ENCODE measurements at places on chromosomes 11 and 22.

- DNase-seq = no peak
Observed at GRCh38 chr11:8310743-8311298, 47.1 kb upstream of the LMO1 start.

DNA sequence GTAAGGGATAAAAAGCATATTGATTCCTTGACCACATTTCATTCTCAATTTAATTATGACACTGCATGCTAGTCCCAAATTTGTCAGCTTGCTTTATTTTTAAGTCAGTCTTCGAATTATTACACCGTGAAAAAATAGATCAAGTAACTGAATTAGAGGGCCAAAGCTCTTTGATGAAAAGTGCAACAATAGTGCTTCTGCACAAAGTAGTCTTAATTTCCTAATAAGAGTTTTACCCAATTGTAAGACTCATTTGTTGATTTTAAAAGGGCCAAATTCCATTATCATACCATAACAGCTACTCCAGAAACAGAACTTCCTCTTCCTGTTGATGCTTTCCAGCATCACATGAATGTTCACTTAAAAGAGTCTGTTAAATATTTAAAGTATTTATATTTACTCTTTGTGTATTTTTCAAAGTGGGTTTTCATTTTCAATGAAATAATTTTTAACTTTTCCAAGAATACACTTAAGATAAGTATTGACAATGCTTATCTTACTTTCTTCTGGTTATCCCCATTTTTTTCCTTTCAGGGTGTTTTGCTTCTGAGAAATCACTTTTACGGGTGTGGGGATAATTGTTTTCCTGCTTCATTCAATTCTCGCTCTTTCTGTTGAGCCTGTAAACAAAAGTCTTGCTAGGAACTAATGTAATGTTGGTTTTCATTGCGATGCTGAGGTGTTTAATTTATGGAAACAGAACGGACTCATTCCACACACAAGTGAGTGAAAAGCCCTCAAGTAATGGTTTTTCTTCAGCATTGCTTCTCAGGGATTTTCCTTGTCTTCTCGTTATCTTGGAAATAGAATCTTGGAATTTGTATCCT, 2.1 kb downstream of the ARHGEF12 start:
- DNase-seq = no peak

GRCh38 chr11:64659417-64660144, 63.4 kb downstream of the NRXN2 start:
- DNase-seq = no peak

- DNase-seq = peak; percentile 60
Observed at GRCh38 chr22:44455963-44456358, 42.1 kb downstream of the RTL6 start.

GRCh38 chr22:47776329-47776728, 1013.9 kb downstream of the TBC1D22A start:
- DNase-seq = no peak

DNA sequence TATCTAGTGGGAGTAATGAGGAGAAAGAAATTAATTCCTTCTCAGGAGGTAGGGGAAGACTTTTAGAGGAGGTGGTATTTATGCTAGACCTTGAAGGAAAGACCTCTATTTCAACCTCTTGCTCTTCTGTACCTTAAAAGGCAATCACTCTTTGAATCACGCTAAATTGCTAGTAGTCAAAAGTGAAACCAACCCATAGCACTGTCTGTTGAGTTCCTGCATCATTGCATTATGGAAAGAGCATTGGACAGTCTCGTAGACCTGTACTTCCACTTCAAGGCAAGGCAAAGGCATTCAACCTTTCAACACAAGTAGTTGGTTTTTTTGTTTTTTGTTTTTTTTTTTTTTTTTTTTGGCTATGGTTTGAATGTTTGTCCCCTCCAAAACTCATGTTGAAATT, 770.4 kb downstream of the ETS1 start:
- no peak for DNase-seq

DNA sequence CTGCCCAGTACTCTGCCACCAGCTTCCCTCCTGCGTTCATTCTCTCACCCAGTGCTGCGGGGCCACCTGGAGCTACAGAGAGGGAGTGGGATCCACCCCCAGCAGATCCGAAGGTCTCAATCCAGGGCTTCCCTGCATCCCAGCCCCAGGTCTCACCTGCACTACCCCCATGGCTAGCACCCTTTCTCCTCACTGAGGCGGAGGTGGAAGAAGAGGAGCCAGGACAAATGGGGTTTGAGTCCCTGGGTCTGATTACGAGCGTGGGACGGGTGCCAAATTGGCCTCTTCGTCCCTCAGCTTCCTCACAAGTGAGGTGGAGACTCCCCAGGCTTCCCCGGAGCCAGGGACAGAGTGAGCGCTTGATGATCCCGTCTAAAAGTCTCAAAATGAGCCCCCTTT, 64.2 kb downstream of the NFAM1 start:
- DNase-seq = no peak

DNA sequence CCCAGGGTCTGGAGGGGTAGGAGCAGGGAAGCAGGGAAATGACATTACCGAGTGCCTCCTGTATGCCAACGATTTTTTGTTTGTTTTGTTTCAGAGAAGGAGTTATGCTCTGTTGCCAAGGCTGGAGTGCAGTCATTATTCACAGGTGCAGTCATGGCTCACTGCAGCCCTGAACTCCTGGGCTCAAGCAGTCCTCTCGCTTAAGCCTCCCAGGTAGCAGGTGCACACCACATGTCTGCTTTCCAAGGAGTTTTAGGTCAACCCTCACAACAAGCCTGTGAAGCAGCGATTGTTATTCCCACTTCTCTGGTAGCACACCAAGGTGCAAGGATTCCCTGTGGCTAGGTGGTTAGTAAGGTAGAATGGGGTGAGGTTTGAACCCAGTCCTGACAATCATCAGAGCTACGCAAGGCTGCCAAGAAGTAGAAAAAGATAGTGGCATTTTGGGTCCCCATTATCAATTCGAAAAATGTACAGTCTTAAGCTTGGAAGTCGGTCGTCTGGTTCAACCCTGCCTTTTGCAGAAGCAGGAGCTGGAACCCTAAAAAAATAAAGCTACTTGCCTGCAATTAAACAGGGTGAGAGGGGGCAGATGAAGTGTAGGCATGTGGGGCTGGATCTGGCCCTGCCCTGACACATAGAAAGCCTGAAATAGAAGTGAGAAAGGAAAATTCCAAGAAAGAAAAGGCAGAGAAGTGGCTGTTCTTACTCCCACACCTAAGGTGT, 9.1 kb downstream of the UCP3 start:
- DNase-seq = no peak

GRCh38 chr22:22816766-22817410, 70.7 kb upstream of the IGLL5 start:
- no peak for DNase-seq

DNA sequence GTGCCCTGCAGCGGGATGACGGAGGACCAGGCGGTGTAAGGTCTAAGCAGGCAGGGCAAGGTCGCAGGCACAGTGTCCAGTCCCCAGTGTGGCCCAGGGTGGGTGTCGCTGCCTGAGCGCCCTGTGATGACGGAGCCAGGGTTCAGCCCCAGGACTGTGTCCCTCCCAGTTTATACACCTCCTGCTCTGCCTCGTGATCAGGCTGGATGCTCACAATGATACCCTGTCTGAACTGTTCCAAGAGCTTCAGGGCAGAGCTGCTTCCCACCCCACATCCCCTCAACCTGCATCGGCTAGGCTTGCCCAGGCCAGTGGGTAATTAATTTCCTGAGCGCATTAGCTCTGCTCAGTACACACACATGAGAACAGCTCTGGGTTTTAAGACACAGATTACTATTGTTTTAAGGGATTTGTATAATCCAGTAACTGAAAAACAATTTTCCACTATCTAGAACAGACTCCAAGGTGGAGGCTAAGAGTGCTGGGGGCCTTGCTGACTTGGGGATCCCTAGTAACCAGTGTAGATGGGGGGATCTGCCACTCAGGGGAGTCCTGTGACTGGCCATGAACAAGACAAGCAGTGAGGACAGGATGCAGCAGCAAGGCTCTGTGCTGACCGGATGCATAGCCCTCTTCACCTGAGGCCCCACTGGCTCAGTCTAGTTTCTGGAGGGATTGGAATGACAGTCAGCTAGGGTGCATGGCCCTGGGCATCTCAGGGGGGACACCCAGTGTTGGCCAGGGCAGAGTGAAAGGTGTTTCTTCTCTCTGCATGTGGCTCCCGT, 34.1 kb downstream of the GNAZ start:
- no peak for DNase-seq

GRCh38 chr11:122126024-122126688, 10.1 kb upstream of the BLID start:
- no peak for DNase-seq

DNA sequence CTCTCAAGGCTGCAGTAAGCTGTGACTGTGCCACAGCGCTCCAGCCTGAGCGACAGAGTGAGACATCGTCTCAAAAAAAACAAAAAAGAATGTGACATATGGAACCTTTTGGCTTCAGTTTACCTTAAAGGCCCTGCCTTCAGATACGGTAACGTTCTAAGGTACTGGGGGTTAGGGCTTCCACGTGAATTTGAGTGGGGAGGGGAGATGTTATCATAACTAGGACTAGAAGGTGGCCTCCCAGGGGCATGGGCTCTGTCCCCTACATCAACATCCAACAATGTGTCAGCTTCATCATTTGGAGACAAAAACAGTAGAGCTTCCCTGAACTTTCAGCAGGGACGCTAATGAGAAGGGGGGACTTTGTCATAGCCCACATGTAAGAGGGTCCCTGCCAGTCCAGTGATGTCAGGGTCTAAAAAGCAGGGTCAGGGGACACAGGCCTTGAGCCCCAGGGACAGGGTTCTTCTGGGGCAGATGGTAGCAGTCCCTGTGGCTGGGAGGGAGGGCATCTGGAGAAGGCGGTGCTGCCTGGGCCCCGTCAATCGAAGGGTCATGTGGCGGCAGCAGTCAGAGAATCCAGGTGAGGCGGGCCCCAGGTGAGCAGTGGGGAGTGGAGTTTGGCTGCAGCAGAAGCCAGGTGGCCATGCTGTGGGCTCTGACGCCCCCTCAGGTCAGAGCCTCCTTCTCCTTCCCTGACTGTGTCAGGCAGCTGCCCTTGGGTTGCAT, 79.8 kb downstream of the BCR start:
- no peak for DNase-seq

DNA sequence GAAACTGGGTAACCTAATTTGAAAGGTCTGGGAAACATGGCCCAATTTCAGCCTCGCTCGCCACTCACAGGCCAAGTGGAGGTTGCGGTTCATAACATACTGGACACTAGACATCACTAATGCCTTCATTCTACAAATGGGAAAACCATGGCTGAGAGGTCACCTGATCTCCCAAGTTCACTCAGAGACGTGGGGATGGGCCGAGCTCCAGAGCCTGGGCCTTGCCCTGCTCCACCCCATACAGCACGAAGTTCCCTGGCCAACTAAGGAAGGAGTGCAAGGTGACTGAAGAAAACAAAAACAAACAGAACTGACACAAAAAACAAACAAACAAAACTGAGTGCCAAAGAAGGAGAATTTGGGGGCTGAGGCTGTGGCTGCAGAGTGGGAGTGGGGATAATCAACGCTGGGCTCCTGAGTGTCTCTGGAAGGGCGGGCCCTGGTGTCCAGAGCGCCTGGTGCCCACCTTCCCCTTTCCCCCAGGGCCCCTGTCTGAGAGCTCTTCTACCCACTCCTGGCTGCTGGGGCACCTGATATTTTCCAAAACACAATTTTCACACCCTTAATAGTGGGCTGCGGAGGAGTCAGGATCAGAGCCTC, 46.5 kb upstream of the ADA2 start:
- no peak for DNase-seq

DNA sequence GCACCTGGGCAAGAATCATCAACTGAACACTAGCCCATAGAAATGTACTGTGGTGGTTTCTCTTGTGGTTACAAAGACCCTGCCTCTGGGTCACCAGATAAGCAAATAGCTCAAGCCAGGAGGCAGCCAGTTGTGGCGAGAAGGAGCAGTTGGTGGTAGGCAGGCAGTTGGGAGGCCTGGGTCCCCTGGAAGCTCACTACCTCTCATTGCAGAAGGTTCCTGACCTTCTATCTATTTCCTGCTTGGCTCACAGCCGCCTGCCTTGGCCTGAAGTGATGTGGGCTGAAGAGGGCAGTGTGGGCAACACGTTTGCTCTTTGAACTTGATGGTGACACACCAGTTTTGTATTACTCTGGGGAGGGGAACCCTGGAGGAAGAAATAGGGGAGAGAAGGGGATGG, 34.7 kb downstream of the NECTIN1 start:
- no peak for DNase-seq

- no peak for DNase-seq
Observed at GRCh38 chr11:16082095-16083055, 274.0 kb downstream of the SOX6 start.

DNA sequence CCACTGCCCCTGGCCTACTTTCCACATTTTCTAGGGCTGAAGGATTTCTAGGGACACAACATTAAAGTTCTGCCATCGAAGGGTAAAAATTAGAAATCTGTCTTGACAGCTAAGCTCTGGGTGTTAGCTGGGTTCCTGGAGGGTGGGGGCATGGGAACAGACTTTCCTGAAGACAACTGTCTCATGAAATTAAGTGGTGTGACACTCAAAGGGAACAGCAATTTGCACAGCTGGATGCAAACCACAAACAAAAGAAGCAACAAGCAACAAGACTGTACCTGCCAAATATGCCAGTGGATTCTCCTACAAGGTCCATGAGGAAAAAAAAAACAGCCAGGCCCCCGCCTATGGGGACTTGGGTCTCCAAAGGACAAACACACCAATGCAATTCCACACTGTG, 32.5 kb downstream of the WT1 start:
- DNase-seq = no peak

- DNase-seq = no peak
Observed at GRCh38 chr11:73750228-73750627, 10.6 kb downstream of the RAB6A start.

- DNase-seq = no peak
Observed at GRCh38 chr11:44564166-44564565, 1.3 kb upstream of the CD82 start.

- no peak for DNase-seq
Observed at GRCh38 chr11:40746282-40746681, 713.2 kb downstream of the LRRC4C start.

DNA sequence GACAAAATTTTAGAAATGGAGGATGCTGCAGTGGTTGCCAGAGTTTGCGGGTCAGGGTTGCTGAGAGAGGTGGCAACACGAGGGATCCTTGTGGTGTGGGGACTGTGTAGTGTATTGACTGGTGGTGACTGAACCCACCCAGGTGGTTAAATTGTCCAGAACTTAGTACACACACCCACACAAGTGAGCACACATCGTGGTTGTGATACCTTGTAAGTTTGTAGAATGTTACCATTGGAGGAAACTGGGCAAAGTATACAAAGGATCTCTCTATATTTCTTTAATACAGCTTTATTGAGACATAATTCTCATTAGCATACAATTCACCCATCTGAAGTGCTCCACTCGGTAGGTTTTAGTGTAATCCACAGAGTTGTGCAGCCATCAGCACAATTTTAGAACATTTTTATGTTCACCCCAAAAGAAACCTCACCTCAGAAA, 56.1 kb downstream of the MED15 start:
- DNase-seq = peak; percentile 63

- no peak for DNase-seq
Observed at GRCh38 chr11:121996574-121996973, 119.4 kb downstream of the BLID start.
